ENCODE measurements at places on chromosomes 13 and 19.

DNA sequence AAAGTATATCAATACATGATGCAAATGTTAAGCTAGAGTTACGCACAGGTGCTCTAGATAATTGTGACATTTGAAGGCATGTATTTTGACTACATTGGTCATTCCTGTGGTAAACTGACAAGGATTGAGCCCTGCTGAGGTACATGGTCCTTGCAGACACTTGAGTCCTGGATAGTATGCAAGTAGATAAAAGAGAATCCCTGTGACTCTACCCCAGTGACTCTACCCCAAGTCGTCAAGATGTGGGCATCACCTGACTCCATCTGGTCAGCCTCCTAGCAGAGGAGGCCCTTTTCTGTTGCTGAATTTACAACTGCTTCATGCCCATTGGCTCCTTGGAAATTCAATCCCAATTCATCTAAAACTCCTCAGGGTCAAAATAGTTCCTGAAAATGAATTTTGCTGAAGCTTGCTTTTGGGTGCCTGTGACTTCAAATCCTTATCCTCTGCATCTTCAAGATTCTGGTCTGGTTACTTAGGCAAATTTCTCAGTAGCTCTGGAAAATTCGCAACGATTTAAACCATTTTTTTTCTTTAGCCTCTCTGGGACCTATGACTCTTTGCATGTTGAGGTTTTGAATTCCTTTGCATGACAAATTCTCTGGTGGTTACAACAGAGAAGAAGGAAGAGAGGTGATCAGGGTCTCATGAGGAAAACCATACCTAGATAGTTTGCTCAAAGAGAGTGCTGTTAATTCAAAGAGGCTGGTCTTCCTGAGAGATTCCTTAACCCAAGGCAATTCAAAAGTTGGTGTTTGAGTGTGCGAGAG lies 422.1 kb downstream of the FGF9 start:
- no peak for DNase-seq

GRCh38 chr13:111409413-111409812 lies 89.0 kb downstream of the TEX29 start:
- DNase-seq = no peak

DNA sequence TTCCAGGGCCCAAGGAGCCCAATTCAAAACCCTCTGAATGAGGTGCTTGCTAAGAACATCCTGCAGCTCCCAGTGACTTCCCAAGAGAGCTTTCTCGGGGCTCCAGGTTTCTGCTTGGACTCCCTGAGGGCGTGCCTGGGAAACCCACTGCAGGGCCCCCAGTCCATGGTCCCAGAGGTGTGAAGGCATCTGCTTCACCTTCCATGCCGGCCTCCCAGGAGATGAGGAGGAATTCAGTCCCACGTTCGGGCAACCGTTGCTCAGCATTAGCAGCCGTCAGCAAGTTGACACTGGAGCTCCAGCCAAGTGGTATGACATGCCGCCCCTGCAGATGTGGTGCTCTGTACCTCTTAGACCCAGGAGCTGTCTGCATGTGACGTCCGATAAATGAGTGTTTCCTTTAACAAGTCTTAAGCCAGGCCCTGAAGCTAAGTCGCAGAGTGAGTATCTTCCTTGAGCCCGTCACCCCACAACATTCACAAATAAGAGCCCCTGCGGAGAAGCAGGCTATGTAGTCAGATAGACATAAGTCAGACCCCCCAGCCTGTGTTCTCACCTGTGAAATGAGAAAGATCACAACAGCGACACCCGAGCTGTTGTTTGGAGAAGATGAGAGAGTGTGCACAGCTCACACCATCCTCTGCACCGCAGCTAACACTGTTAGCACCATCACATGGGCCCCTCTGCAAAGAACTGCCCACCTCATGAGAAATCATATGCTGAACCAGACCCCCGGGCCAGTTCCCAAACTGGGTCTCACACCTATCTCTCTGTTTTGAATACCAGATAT lies 150.3 kb downstream of the KATNAL1 start:
- DNase-seq = no peak

GRCh38 chr13:113971471-113972231 lies 2.2 kb downstream of the C13orf46 start:
- DNase-seq = no peak

DNA sequence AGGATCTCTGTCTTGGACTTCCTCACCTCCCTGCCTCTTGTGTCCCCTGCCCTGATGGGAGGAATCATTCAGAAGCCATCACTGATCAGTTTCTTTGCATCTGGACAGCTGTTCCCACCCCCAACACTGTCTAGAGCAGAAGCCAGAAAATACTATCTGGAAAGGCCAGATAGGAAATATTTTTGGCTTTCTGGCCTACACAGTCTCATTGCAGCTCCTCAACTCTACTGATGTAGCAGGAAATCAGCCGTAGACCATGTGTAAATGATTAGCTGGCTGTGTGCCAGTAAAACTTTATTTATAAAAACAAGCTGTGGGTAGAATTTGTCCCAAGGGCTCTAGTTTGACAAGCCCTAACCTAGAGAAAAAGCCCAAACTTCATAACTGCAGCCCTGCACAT lies 5.6 kb downstream of the SIGLEC7 start:
- DNase-seq = no peak

- DNase-seq = no peak
Observed at GRCh38 chr19:31613683-31614219, 264.5 kb upstream of the TSHZ3 start.

- peak; percentile 19 for DNase-seq
Observed at GRCh38 chr13:39684531-39685137, 29.2 kb downstream of the COG6 start.

GRCh38 chr19:51830274-51830673 lies 35.3 kb downstream of the FPR3 start:
- no peak for DNase-seq

GRCh38 chr13:61024046-61024445 lies 391.6 kb downstream of the PCDH20 start:
- no peak for DNase-seq

GRCh38 chr13:79654520-79654919 lies 173.6 kb downstream of the NDFIP2 start:
- DNase-seq = no peak

GRCh38 chr19:4678881-4679790 lies 9.0 kb upstream of the MYDGF start:
- DNase-seq = no peak

GRCh38 chr19:4811328-4812131 lies 20.0 kb downstream of the TICAM1 start:
- no peak for DNase-seq

- no peak for DNase-seq
Observed at GRCh38 chr19:13872695-13873389, 4.1 kb upstream of the NANOS3 start.

- no peak for DNase-seq
Observed at GRCh38 chr19:29807870-29808405, 3.9 kb upstream of the CCNE1 start.

DNA sequence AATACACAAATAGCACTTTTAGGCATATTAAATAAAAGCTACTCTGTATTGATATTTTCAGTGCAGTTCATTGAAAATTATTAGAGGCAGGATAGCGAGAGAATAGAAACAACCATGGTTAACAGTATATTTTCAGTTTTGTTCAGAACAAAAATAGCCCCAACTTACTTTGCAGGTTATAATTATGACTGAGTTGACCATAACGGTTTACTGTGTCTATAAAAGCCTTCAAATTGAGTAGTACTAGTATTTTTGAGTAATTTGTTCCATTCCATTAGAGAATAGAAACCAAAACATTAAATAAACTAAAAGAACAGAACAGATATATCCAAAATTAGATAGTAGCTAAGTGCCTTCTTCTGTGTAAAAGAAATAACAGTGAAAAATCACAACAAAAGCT lies 1108.4 kb upstream of the PCDH20 start:
- DNase-seq = no peak

DNA sequence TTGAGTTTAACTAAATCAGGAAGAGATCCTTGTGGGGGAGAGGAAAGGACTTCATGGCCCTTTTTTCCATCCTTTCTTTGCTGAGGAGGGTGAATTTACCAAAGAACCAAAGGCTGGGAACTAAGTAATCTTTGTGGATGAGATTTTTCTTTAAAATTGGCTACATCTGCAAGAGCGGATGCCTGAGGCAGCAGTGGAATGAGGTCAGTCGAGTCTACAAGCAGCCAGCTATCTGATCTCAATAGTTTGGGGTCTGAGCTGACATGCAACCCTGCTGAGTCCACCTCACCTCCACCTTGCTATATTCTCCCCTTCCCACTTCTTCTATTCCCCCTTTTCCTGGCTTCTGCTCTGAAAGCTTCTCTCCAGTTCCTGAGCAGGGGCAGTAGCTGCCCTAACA lies 3.6 kb upstream of the DNAJC15 start:
- DNase-seq = no peak

Data from left kidney (tissue), 8 donors.